ENCODE measurements at places on chromosomes 11 and 22.

DNA sequence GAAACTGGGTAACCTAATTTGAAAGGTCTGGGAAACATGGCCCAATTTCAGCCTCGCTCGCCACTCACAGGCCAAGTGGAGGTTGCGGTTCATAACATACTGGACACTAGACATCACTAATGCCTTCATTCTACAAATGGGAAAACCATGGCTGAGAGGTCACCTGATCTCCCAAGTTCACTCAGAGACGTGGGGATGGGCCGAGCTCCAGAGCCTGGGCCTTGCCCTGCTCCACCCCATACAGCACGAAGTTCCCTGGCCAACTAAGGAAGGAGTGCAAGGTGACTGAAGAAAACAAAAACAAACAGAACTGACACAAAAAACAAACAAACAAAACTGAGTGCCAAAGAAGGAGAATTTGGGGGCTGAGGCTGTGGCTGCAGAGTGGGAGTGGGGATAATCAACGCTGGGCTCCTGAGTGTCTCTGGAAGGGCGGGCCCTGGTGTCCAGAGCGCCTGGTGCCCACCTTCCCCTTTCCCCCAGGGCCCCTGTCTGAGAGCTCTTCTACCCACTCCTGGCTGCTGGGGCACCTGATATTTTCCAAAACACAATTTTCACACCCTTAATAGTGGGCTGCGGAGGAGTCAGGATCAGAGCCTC is 46.5 kb upstream of the ADA2 start:
- no peak for DNase-seq
- no peaks in the 10 kb centered on the region for H3K27me3 ChIP-seq
- peaks cover 97% of the 10 kb centered on the region for H3K4me1 ChIP-seq
- H3K36me3 ChIP-seq, result peaks cover 12% of the 10 kb centered on the region
- H3K4me3 ChIP-seq, result peak overlapping the region; percentile 69
- H3K27ac ChIP-seq, result peak overlapping the region; percentile 96

- DNase-seq, result no peak
- peaks cover 43% of the 10 kb centered on the region for H3K4me1 ChIP-seq
- peaks cover 34% of the 10 kb centered on the region for H3K27me3 ChIP-seq
- no peak overlapping the region for H3K4me3 ChIP-seq
Observed at GRCh38 chr22:37563153-37564081, 3.1 kb downstream of the CDC42EP1 start.

- no peaks in the 10 kb centered on the region for H3K36me3 ChIP-seq
- DNase-seq, result no peak
- no peak overlapping the region for H3K4me3 ChIP-seq
- H3K27me3 ChIP-seq, result no peaks in the 10 kb centered on the region
Observed at GRCh38 chr22:43262990-43263644, 76.2 kb upstream of the TTLL12 start.

DNA sequence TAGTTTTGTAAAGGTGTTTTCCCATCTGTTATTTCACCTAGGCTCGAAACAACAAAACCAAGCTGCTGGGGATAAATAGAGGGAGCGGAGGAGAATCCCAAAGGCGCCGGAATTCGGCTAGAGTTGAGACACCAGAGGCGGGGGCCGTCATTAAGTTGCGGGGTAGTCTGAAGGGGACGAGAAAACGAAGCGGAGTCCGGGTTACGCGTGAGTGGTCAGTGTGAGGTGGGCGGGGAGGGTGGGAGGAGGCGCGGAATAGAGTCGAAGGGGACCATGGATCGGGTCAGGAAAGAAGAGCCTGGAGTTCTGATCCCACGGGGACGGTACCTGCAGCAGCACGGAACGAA is 361 bp downstream of the SRPRA start:
- DNase-seq, result no peak
- no peaks in the 10 kb centered on the region for H3K27me3 ChIP-seq
- peaks cover 15% of the 10 kb centered on the region for H3K4me1 ChIP-seq
- peak overlapping the region; percentile 87 for H3K4me3 ChIP-seq

GRCh38 chr11:9042488-9042887 is 38.7 kb upstream of the NRIP3 start:
- no peak for DNase-seq
- H3K27me3 ChIP-seq, result no peaks in the 10 kb centered on the region
- H3K36me3 ChIP-seq, result no peaks in the 10 kb centered on the region
- H3K4me3 ChIP-seq, result no peak overlapping the region
- H3K27ac ChIP-seq, result no peak overlapping the region

GRCh38 chr11:8638300-8638699 is 44.2 kb downstream of the TRIM66 start:
- H3K27ac ChIP-seq, result no peak overlapping the region
- H3K27me3 ChIP-seq, result no peaks in the 10 kb centered on the region
- H3K4me3 ChIP-seq, result no peak overlapping the region
- peaks cover 18% of the 10 kb centered on the region for H3K36me3 ChIP-seq
- H3K4me1 ChIP-seq, result peaks cover 28% of the 10 kb centered on the region

DNA sequence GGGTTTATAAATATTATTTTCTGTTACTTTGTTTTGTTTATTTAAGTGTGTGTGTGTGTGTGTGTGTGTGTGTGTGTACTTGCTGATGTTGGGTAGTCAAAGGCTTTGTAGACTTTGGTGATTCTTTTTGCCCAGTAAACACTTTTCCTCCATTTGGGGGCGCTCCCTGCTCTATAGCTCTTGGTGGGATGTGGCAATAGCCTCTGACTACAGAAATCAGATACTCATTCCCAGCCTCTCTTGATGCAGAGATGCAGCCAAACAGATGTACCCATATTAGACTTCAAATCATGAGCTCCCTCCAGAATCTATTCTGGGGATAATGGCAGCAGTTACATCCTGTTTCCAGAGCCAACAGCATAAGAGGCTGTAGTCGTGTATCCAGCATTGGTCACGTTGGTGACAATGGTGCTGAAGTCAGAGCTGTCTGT is 33.4 kb upstream of the APOL5 start:
- H3K27me3 ChIP-seq, result peaks cover 3% of the 10 kb centered on the region
- H3K36me3 ChIP-seq, result peaks cover 10% of the 10 kb centered on the region
- H3K27ac ChIP-seq, result no peak overlapping the region
- no peaks in the 10 kb centered on the region for H3K4me1 ChIP-seq
- H3K4me3 ChIP-seq, result no peak overlapping the region
- DNase-seq, result peak; percentile 39

- no peaks in the 10 kb centered on the region for H3K36me3 ChIP-seq
- H3K27ac ChIP-seq, result peak overlapping the region; percentile 99
- H3K27me3 ChIP-seq, result no peaks in the 10 kb centered on the region
- DNase-seq, result peak; percentile 42
- peak overlapping the region; percentile 95 for H3K4me3 ChIP-seq
Observed at GRCh38 chr11:47406896-47407745, 1.3 kb upstream of the SLC39A13 start.

DNA sequence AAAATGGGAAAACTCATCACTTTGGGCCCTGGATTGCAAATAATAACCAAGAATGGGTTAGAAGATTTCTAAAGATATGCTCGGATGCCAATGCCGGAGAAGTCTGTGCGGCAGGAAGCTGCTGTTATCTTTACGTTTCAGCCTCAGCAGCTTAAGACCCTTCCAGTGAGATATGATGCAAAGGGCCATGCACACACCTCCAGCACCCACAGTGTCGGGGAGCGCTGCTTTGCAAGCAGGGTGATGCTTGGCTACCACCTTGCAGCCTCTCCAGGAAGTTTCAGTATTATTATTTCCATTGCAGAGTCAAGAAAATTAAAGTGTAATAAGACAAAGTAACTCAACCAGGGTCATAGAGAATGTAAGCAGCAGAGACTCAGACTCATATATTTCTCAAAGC is 37.3 kb downstream of the LARGE1 start:
- no peaks in the 10 kb centered on the region for H3K36me3 ChIP-seq
- peaks cover 81% of the 10 kb centered on the region for H3K4me1 ChIP-seq
- no peaks in the 10 kb centered on the region for H3K27me3 ChIP-seq
- H3K4me3 ChIP-seq, result no peak overlapping the region

GRCh38 chr11:22304337-22304961 is 33.7 kb upstream of the SLC17A6 start:
- H3K27me3 ChIP-seq, result no peaks in the 10 kb centered on the region
- no peaks in the 10 kb centered on the region for H3K36me3 ChIP-seq
- H3K4me1 ChIP-seq, result no peaks in the 10 kb centered on the region
- H3K4me3 ChIP-seq, result no peak overlapping the region
- DNase-seq, result no peak
- H3K27ac ChIP-seq, result no peak overlapping the region

- no peak overlapping the region for H3K27ac ChIP-seq
- H3K4me3 ChIP-seq, result no peak overlapping the region
- peaks cover 52% of the 10 kb centered on the region for H3K27me3 ChIP-seq
- peak; percentile 74 for DNase-seq
Observed at GRCh38 chr11:17479284-17480214, 2.9 kb upstream of the ABCC8 start.

DNA sequence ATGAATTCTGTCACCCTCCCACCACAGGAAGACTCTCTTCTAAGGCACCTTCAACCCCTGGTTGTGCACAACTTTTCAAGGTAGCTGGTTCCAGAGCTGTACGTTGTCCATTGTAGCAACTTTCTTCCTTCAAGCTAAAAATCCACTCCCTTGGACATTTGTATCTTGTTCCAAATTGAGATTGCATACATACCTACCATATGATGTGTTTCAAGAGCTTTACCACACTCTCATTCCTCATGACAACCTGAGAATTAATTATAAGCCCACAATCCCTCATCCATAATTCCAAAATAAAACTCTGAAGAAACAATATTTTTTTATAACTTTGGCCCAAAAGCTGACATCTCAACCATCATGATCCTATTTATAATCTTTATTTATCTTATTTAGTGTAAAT is 3.0 kb downstream of the OR52W1 start:
- no peak for DNase-seq
- H3K27me3 ChIP-seq, result no peaks in the 10 kb centered on the region
- no peak overlapping the region for H3K4me3 ChIP-seq
- peaks cover 9% of the 10 kb centered on the region for H3K4me1 ChIP-seq
- H3K36me3 ChIP-seq, result no peaks in the 10 kb centered on the region

DNA sequence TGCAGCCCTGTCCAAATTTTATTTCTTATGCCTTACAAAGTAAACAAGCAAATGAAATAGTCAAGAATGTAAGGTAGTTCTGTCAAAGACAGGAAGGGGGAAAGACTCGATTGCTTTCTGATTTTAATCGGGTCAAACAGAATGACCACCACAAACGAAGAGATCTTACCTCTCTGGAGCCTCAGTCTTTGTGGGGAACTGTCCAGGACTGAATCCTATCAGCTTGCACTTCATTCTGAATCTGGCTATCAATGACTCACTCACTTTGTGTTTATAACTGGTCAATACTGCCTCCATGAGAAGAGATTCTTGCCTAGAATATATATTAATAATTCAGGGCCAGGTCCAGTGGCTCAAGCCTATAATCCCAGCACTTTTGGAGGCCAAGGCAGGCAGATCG is 17.2 kb downstream of the MSANTD2 start:
- H3K27ac ChIP-seq, result no peak overlapping the region
- H3K4me3 ChIP-seq, result no peak overlapping the region
- DNase-seq, result no peak
- no peaks in the 10 kb centered on the region for H3K4me1 ChIP-seq
- H3K27me3 ChIP-seq, result no peaks in the 10 kb centered on the region

- DNase-seq, result no peak
- H3K27me3 ChIP-seq, result peaks cover 10% of the 10 kb centered on the region
- H3K4me3 ChIP-seq, result no peak overlapping the region
Observed at GRCh38 chr11:36306888-36307287, 10.8 kb downstream of the PRR5L start.

DNA sequence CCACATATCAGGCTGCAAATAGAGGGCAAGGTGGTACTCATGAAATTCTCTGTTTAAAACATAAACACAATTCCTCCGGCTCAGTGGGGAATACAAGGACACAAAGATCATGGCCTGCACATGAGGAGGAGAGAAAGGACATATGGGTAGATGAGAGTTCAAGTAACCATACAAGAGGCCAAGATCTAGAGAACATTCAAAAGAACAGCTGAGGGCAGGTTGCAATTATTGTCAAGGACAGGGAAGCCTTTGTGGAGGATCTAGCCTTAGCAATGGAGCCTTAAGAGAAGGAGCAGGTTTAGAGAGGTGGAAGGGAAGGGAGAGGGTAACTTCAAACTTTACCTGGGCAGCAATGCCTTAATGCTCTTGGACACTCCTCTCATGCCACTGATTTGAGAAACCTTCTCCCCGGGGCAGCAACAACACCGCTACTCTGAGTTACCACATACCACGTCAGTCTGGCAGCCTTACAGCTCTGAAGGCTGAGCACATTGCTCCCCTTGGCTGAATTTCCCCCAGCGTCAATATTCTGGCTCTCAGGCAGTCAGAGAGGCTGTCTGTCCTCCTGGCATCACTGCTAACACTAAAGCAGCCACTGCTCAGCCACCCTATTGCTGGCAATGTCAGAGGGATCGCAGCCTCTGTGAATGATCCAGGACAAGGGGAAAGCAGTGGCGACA is 55.5 kb downstream of the CLPB start:
- no peak overlapping the region for H3K27ac ChIP-seq
- DNase-seq, result no peak
- no peaks in the 10 kb centered on the region for H3K27me3 ChIP-seq
- H3K36me3 ChIP-seq, result peaks cover 12% of the 10 kb centered on the region

DNA sequence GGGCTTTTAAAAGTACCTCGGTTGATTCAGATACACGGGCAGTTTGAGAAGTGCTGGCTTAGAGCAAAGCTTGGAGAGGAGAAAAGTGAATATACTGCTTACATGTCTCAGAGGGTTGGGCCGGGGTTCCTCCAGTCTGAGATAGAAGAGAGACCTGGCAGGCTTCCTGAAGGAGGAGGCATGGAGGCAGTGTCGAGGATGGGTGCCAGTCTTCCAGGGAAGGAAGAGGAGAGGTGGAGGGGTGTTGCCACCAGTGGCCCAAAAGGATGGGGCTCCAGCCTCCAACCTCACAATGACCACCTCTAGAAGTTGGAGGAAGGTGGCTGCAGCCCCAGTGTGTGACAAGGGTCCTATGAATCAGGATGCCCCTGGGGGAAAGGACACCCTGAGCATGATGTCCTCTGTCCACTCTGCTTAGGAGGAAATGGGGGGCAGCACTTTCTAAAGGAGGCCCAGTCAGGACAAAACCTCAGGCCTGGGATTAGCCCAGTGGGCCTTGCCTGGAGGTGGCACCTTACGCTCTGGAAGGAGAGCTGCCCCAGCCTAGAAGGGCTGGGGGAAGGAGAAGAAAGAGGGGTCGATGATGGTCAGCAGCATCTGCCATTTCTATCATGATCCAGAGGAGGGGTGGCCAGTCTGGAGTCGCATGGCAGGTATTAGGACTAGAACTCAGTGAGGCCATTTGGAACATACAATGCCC is 65.2 kb downstream of the CD82 start:
- H3K36me3 ChIP-seq, result no peaks in the 10 kb centered on the region
- no peak overlapping the region for H3K4me3 ChIP-seq
- no peak for DNase-seq
- no peak overlapping the region for H3K27ac ChIP-seq
